Activated T-cell treated with anti-CD3 and anti-CD28 coated beads, Interleukin-2, amount 50 U/mL, for 48 hours (primary cell): ENCODE measurements at places on chromosomes 3 and 15.

GRCh38 chr3:184030536-184030935 is 1.0 kb upstream of the HTR3D start:
- DNase-seq: no peak

GRCh38 chr3:122572940-122573412 is 4.5 kb upstream of the PARP15 start:
- peak; percentile 41 for DNase-seq

DNA sequence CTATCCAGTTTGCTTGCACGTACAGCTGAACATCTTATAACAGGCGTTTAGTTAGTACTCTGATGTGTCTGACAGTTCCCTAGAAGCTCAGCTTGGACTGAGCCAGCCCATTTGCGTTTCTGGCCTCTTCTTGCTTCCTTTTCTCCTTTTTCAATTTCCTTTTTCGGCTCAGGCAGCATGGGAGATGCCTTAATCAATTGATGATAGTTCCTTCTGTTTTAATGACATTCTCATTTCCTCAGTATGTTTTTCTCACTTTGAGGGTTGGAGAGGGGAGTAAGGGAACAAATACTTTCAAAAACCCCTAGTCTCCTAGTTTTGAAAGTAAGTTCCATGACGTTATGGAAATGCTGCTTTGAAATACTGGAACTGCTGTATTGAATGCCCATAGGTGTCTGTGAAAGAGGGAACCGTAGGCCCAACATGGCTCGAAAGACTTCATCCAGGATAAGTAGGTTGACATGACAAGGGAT is 18.9 kb downstream of the IL1RAP start:
- DNase-seq: no peak

DNA sequence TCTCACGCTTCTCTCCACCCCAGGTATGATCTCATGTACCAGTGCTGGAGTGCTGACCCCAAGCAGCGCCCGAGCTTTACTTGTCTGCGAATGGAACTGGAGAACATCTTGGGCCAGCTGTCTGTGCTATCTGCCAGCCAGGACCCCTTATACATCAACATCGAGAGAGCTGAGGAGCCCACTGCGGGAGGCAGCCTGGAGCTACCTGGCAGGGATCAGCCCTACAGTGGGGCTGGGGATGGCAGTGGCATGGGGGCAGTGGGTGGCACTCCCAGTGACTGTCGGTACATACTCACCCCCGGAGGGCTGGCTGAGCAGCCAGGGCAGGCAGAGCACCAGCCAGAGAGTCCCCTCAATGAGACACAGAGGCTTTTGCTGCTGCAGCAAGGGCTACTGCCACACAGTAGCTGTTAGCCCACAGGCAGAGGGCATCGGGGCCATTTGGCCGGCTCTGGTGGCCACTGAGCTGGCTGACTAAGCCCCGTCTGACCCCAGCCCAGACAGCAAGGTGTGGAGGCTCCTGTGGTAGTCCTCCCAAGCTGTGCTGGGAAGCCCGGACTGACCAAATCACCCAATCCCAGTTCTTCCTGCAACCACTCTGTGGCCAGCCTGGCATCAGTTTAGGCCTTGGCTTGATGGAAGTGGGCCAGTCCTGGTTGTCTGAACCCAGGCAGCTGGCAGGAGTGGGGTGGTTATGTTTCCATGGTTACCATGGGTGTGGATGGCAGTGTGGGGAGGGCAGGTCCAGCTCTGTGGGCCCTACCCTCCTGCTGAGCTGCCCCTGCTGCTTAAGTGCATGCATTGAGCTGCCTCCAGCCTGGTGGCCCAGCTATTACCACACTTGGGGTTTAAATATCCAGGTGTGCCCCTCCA is 19.1 kb downstream of the TYRO3 start:
- no peak for DNase-seq

DNA sequence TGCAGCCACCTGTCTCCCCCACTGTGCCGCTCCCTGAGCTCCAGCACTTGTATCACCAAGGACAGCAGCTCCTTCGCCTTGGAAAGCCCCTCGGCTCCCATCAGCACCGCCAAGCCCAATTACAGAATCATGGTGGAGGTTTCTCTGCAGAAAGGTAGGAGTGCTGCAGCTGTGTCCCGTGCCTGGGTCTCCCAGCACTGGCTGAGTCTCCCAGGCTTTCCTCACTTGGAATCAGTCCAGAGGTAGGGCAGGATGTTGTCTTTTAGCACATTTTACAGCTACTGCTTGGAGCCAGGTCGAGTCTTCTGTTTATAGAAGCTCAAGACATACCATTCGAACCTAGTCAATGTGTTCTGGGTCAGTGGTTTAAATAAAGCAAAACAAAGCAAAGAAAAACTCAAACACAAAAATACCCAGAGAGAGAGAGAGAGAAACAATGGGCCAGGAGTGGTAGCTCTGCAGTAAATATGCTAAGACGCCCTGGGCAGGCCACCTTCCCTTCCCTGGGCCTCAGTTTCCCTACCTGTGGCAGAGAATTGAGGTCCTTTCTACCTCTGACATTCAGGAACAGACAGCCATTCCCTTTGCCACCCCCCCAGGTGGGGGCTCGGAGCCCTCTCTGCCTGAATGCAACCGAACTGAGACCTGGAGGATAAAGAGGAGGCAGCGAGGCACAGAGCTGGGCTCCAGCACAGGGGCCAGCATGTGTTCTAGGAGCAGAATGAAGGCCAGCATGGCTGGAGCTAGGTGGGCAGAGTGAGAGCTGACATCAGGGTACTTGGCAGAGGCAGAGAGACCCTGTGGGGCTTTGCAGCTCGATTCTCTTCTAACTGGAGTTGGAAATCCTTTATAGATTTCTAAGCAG is 44.1 kb downstream of the STARD5 start:
- peak; percentile 13 for DNase-seq

DNA sequence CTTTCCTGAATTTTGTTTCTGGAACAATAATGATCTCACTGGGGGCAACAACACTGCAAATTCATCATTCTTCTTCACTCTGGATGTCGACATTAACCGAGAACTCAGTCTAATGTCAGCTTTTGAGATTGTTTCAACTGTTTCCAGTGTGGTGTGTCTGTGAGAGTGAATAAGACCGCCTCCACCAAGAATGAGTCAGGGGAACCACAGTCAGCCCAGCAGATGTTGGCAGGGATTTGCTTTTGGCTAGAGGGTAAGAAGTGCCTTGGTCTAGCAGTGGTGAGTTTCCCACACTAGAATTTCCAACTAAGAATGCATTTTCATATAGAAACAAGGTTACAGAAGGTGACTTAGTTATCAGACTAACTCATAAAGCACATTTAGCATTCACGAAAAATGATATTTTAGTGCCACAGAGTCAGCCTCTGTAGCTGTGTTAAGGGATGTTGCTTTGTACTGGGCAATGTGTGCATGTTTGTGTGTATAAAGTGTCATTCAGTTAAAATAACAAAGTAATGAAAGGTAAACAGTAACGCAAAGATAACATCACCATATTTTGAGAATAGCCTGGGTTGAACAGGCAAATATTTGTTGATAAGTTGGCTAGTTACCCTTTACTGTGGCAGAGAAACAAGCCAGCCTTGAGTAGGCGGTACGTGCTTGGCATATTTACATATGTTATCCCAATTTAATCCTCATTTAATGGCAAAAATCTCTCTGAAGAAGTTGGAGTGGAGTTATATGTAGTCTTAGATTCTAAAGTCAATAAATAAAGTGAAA is 33.8 kb downstream of the DRD3 start:
- peak; percentile 46 for DNase-seq

GRCh38 chr3:119311081-119311925 is 17.1 kb downstream of the ARHGAP31 start:
- no peak for DNase-seq
